ENCODE measurements at places on chromosomes 2 and 18.

- DNase-seq = no peak
Observed at GRCh38 chr2:6524691-6525474, 340.8 kb downstream of the CMPK2 start.

- peak; percentile 60 for DNase-seq
Observed at GRCh38 chr2:181305301-181306123, 151.7 kb upstream of the ITGA4 start.

- DNase-seq = no peak
Observed at GRCh38 chr2:200496696-200497095, 13.2 kb downstream of the KCTD18 start.

GRCh38 chr2:6342273-6342920, 523.3 kb downstream of the CMPK2 start:
- DNase-seq = no peak

DNA sequence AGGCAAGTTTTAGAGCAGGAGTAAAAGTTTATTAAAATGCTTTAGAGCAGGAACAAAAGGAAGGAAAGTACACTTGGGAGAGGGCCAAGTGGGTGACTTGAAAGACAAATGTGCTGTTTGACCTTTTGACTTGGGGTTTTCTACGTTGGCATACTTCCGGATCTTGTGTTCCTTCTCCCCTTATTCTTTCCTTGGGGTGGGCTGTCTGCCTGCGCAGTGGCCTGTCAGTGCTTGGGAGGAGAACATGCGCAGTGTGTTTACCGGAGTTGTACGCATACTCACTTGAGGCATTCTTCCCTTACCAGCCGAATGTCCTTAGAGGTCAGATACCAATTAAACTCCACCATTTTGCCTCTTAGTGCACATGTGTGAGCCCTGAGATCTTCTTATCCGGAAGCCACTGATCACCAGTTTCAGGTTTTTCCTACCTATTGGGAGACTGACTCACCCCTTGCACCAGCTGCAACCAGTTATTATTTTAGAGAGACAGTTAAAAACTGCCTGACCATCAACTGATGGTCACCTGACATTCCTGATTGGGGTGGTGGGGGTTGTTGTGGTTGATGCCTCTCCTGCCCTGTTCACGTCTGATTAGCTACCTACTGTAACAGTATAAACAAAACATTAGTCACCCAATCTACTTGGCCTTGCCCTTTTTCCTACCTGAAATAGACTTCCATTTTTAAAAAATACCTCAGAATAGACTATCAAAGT, 67.5 kb downstream of the NYAP2 start:
- DNase-seq = no peak

GRCh38 chr2:65625982-65626381, 193.6 kb upstream of the SPRED2 start:
- DNase-seq = no peak

GRCh38 chr2:84132370-84132769, 326.7 kb downstream of the SUCLG1 start:
- DNase-seq = no peak

- no peak for DNase-seq
Observed at GRCh38 chr2:76391678-76392077, 681.0 kb upstream of the GCFC2 start.

DNA sequence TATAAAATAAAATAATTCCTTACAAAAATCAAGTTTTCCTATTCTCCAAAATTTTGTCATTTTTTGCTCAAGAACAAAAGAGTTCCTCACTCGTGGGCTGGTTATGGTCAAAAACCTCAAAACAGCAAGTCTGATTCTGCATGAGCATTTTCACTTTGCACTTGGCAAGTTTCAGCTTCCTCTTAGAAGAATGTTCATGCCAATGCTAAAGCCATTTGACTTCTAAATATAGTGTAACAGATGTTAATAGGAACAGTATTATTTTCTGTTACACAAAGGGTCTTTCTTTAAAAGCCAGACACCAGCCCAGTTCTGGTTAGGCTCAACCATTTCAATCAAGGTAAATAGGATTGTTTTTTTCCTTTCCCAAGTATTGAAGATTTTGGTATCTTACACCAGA, 261.3 kb upstream of the CCDC68 start:
- no peak for DNase-seq

GRCh38 chr18:12336887-12337286, 28.8 kb downstream of the TUBB6 start:
- no peak for DNase-seq

- DNase-seq = no peak
Observed at GRCh38 chr18:49692906-49693716, 120.2 kb downstream of the ACAA2 start.

DNA sequence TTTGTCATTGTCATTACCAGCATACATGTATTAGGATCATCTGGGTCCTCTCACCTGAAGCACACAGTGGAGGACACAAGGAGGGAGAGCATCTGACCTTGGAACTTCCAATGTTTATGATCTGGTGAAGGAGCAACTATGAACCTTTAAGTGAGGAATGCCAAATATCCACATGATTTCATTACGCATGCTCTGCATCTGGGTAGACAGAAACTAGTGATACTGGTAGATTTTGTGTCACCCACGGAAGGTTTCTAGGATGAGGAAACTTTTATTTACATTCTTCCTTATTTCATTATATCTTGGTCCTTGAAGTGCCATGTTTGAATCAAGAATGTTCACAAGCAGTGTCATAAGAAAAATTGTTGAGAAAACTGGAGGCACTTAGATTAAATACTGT, 32.1 kb downstream of the SPC25 start:
- no peak for DNase-seq

DNA sequence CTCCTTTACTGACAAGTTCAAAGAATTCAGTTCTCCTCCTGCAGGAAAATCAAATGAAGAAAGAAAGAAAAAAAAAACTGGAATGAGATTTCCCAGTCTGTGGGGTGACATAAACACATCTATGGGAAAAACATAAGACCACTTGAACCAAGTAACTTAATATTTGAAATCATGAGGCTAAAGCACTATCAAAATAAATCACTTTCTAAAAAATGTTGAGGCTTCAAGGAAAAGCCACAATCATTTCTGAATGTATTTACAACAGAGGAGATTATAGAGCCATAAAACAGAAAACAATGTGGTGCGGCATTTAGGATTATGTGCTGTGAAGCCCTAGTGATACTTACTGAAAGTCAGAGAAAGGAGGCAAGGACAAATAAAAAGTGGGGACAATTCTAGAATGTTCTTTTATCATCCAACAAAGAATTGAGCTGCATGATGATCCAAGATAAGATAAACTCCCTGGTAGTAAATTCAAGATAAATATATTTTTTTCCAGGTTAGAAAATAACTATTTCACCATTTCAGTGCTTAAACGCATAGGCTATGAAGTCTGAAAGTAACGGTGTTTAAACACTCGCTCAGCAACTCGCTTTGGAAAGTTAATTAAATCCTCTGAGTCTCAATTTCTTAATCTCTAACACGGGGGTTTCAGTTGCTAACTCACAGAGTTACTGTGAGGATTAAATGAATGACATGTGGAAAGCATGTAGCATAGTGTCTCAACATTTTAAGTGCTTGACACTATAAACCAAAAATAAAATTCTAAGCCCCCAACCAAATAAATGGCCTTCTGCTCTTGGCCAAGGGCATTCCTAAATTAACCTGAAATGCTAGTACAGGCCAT, 288.5 kb downstream of the AGPS start:
- no peak for DNase-seq

DNA sequence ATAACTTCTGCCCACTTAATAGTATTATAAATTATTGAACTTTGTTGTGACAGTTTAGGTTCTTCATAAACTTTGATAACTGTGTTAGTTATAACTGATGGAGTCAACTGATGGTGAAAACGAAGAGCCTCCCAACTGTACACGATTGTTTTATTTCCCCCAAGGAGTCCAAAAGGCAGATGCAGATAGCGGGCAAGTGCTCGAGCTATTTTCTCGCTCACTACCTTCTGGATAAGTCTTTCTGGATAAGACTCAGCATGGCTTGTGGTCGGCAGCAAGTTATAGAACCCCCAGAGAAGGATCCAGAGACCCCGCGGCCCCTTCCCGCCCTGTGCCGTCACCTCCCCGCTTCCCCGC, 517 bp downstream of the GCFC2 start:
- DNase-seq = no peak

DNA sequence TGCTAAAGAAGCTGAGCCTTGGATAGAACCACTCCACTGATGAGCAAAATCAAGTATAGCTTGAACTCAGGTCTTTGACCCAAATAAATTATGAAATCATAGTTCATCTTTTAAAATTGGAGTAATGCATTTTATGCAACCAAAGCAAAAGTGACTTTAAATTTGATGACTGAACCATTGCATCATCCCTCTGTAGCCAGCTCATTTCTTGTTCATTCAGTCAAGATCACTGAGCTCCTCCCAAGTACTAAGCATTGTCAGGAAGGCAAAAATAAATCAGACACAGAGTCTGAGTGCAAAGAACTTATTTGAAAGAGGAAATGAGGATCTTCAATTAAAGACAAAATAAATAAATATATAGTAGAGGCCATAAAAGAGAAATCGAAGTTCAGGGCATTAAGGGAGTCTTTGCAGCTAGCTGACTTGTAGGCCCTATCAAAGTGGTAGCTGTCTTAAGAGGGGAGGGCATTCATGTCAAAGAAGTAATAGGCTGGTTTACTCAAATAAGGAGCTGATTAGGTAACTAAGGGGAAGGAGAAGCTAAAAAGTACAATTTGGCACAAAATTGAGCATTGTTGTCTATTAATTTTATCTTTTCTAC, 411.8 kb downstream of the MTX2 start:
- no peak for DNase-seq

- peak; percentile 54 for DNase-seq
Observed at GRCh38 chr2:85409845-85410583, at the start of gene CAPG. TSS of gene CAPG (minus strand) at chr2:85410366. CDS start at chr2:85402145, 8,221 bp downstream.

- DNase-seq = no peak
Observed at GRCh38 chr18:49071317-49071716, 120.6 kb upstream of the SMAD7 start.

GRCh38 chr2:237201461-237202287, 116.0 kb downstream of the COPS8 start:
- peak; percentile 36 for DNase-seq

Measured in activated T-cell treated with anti-CD3 and anti-CD28 coated beads, Interleukin-2, amount 50 U/mL, for 48 hours (primary cell).